ENCODE measurements at places on chromosomes 12 and 14.
A peak's percentile ranks its signal among the peaks of the same experiment; 100 is the strongest.

DNA sequence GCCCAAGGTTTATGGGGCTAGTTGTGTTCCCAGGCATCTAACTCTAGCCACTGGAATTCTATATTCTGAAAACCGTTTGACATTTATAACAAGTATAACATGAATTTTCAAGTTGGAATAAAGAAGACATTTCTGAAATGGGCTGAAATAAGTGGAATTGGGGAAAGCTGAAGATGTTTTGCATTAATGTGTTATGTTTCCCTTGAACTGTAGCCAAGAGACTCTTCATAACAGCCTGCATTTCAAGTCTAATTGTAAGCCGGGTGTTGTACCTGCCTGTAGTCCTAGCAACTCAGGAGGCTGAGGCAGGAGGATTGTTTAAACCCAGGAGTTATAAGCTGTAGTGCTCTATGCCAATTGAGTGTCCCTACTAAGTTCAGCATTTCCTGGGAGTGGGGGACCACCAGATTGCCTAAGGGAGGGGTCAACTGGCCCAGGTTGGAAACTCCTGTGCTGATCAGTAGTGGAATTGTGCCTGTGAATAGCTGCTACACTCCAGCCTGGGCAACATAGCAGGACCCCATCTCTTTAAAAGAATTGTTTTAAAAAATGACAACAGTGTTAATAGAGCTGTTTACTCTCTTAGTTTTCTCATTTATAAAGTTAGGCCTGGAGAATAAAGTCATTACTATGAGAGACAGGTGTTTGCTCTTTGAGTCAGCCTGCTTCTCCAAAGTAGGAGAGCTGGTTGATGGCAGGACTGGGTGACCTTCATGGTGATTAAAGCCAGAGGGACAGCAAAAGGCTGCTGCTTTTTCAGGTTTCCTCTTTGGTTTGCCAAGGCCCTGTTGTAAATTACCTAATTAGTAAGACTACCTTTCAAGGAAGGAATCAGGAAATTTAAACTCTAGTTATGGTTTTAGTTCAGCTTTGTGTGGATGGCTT lies 483.6 kb upstream of the RGS6 start:
- DNase-seq = no peak

DNA sequence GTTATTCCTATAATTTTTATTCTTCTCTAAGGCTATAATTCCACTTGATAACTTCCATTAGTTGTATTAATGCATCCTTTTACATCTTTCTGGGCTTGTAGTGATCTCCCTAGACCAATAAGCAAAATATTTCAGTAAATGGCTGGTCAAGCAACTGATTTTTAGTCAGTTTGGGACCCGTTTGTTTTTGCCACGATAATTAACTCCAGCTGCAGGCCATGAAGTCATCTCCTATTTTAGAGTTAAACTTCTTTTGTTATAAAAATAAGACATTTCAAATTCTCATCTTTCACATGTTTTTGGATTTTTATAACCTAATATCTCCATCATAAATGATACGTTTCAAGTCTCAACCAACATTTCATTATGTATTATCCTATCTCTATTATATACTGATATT lies 49.4 kb downstream of the MAGOHB start:
- DNase-seq = no peak

DNA sequence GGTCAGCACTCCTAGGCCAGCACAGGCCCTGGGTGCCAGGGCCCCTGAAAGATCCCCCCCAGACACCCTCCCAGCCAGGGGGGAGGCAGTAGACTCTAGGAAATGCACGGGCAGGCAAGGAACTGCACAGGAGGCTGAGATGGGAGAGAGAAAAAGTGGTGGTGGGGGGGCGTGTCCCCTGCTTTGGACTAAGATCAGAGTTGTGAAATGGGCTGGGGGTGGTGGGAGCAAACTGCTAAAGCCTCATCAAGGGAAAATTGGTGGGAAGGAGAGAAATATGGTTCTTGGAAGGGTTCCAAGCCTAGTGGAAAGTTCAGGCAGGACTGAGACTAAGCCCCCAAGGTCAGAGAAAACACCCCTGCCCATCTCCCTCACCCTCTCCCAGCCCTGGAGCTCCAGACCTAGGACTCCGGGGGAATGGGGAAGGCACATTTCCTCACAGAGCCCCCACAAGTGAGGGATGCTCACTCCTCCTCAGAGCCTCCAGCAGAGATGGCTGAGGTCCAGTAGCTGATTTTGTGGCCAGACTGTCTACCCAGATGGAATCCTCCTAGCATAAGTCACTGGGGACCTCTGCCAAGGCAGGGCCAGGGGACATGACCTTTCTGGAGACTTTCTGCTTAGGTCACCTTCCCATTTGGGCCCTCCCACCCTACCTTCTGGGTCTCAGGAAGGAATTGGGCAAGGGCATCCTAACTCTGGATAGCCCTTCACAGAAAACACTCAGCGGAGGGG lies 29.8 kb downstream of the FIGNL2 start:
- peak; percentile 51 for DNase-seq

DNA sequence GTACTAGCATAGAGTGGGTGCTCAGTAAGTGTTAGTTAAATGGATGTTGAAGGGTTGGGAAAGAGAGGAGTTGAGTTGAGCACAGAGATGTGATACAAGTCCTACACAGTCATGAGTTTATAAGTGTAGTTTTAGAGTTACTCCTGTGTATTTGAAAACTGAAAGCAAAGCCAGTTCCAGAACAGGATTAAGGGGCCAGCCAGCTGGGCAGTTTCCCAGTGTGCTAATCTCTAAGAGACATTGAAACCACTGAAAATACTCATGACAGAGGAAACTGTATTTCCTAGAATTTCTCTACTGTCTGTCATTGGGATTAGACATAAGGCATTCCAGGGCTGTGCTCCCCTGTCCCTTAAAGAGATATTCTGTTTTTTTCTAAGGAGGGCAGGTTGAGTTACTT lies 101.0 kb downstream of the DERA start:
- no peak for DNase-seq

DNA sequence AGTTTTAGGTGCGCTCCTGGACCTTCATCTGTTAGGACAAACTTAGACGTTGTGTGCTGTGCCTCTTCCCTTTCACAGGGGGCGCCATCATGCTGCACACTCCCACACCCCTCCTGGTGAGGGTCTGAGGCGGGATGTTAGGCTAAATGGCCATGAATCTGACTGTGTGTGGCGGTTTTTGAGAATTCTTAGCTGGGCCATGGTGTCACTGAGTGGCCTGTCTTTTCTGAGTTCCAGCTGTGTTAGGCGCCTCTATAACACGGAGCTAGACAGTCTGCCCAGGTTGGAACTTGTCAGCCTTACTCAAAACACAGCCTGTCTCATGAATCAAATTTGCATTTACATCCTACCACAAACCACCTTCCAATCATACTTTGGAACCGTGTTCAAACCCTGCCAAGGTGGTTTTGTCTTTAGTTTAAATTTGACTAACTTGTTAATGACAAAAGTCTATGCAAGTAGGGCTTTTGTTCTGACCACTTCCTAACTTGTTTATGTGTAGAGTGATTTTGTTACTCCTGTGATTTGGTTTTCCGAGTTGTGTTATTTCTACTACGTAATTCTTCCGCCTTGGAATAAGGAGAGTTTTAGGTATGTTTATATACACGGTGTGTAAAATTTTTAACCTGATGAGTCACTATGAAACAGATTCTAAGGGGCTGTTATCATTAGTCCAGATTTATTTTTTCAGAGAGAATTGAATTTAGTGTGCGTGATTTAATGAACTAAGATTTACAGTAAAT lies 19.6 kb downstream of the ACVR1B start:
- no peak for DNase-seq

DNA sequence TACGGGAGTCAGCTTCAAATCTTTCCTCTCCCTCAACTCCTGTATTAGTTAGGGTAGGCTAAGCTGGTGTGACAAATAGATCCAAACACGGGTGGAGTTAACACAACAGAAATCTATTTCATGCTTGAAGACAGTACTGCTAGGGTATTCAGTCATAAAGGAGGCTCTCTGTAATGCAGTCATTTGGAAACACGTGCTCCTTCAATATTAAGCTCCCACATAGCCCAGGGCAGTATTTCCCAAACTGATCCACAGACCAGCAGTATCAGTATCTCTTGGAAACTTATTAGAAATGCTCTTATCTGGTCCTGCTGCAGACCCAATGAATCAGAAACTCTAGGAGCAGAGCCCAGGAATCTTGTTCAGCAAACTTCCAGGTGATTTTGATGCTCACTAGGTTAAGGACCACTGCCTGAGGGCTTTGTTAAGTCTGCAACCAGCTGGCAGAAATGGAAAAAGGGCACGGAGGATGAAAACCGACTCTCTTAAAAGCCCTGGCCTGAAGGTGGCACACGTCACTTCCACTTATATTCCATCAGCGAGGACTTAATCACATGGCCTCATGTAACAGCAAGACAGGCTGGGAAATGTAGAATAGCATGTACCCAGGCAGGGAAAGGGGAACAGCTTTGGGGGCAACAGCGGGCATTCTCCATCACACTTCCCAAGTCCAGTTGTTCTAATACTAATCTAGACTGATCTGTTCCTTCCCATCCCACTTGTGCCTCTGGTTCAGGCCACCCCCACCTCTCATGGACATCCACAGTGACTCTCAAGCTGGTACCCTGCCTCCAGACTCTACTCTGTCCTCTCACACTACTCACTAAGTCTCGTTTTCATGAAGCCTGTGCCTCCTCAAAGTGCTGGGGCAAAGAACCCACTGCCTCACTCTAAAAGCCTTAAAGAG lies 38.2 kb upstream of the RIC8B start:
- DNase-seq = no peak

- no peak for DNase-seq
Measured at GRCh38 chr14:95452176-95452892, 64.1 kb downstream of the SYNE3 start.

GRCh38 chr12:93174473-93174872 lies 203.3 kb upstream of the NUDT4 start:
- DNase-seq = no peak

GRCh38 chr14:62373944-62374343 lies 611.7 kb downstream of the SNAPC1 start:
- no peak for DNase-seq

GRCh38 chr14:102868956-102869547 lies 53.4 kb upstream of the AMN start:
- DNase-seq = no peak

DNA sequence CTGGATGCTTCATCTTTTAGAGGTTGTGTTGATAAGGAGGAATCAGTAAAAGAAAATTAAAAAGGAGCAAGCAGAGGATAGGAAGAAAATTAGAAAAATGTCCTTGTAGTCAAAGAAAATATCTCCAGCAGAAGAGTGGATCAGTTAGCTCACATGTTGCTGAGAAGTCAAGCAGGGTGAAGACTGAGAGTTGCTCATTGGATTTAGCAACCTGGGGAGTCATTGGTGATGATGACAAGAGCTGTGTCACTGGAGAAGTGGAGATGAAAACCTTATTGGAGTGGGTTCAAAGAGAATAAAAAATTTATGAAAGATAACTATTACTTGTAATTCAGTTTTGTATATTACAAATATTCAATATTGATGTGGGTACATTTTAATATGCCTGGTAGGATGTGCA lies 9.8 kb downstream of the FRMD6 start:
- no peak for DNase-seq

GRCh38 chr14:24122898-24123297 lies 7.6 kb upstream of the FITM1 start:
- DNase-seq = no peak

GRCh38 chr14:49992901-49993339 lies 100.0 kb downstream of the ARF6 start:
- no peak for DNase-seq

DNA sequence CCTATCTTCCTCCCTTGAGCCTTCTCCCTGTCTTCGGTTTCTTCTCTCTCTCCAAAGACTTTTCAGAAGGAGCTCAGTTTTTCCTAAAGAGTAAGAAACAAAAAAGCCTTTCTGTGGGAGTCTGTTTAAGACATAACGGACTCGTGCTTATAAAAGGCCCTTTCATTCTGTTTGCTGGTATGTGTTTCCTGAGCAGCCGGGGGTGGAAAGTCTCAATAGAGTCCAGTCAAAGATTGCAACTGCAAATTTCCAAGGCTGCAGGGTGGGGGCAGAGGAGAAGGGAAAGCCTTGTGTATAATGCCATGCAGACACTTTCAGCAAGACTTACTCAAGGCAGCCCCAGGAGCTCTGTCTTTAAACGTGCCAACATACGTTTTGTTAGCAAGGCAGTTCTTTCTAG lies 62.2 kb downstream of the GNG2 start:
- DNase-seq = no peak

DNA sequence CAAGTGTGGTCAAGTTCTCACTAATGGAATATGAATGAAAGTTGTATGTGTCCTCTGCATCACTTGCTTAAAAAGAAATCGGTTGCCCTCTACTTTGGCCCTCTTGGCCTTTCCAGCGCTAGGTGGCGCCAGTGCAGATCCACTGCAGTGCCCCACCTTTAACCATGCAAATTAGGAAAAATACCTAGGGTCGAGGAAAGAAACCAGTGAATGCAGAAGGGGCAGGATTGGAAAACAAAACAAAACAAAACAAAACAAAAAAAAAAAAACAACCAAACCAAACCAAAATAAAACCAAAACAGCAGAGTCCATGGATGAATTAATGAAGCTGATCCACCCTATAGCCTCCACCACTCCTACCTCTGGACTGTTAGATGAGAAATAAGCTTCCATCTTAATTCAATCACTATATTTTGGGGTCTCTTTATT lies 12.9 kb upstream of the NEMF start:
- no peak for DNase-seq

- no peak for DNase-seq
Measured at GRCh38 chr14:73324533-73324932, 87.2 kb downstream of the PAPLN start.

GRCh38 chr14:101760138-101761011 lies 1.1 kb upstream of the PPP2R5C start:
- peak; percentile 85 for DNase-seq

DNA sequence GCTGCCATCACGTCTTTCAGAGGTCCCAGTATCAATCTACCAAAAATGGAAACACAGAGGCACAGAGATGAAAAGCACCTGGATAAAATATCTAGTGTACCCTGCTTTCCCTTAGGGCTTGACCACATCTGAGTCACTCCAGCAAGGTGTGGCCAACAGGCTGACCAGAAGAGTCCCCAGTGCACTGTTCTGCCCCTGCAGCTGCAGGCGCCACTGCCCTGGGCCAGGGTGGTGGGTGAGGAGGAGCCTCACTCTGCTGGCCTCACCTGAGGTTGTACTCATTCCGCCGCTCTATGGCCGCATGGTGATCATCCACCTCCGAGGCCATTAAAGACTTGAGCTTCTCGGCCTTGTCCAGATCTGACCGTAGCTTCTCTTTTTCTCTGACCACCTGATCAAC lies 60.4 kb downstream of the NIN start:
- no peak for DNase-seq

- no peak for DNase-seq
Measured at GRCh38 chr12:63826006-63826585, 18.4 kb upstream of the SRGAP1 start.

GRCh38 chr14:23434488-23435222 lies 805 bp downstream of the MYH7 start:
- no peak for DNase-seq

Data from BJ (cell line).